ENCODE measurements at places on chromosomes 2 and 18. TPM values are rescaled to one million over a fixed set of nuclear protein-coding genes. Genes with fewer than 3 reads are reported as not detected.

- DNase-seq = no peak
Observed at GRCh38 chr18:10528439-10528838, 2.6 kb downstream of the NAPG start.

GRCh38 chr2:18684206-18685038, 95.1 kb upstream of the NT5C1B start:
- no peak for DNase-seq

LCT gene
- total RNA-seq = not detected

GRCh38 chr2:42233976-42234441, 64.9 kb downstream of the EML4 start:
- DNase-seq = no peak

DNA sequence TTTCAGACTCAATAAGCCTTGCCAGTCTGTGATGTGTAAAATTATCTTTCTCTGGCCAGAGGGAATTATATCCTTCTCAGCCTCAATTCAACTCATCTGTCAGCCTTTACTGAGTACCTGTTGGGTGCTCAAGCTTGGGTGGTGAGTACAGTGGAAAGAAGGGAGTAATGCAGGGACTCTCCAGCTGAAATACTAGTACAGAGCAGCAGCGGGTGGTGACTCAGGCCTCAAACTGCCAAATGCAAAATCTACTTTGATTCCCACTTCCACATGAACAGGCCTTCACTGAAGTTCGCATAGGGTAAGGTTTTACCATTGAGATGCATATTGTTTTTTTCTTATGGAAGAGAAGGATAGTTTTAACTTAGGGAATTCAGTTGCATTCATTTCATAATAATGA, 326.8 kb downstream of the LRRTM1 start:
- DNase-seq = peak; percentile 8

DNA sequence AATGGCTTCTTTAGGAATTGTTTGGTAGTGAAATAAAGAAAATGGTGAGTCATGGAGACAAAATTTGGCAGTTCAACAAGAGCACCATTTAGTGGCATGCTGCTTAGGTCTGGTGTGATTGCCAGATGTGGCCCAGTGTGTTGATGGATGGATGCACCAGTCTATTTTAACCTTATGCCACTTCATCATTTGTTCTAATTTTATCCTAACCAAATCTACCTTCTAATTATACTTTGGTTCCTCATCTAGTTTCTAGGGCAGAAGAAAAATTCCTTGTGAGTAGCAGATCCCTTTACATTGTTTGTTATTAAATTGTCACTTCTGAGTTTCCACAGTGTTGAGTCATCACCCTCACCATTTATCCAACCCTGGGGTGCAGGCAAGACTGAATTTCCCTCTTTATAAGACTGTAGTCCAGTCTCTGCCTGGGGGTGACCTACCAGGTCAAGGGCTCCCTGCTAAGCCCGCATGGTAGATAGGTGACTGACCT, 32.5 kb downstream of the NABP1 start:
- peak; percentile 78 for DNase-seq

GRCh38 chr18:8722946-8723820, 17.8 kb downstream of the MTCL1 start:
- no peak for DNase-seq

LRATD1 gene
- total RNA-seq = 8.2 TPM

SESTD1 gene
- 7.2 TPM for total RNA-seq

SLC35G4 gene
- not detected for total RNA-seq

MEP1B gene
- total RNA-seq = not detected

GRCh38 chr2:85541753-85542457, 2.9 kb downstream of the MAT2A start:
- no peak for DNase-seq

- DNase-seq = no peak
Observed at GRCh38 chr2:77999376-77999775, 477.2 kb upstream of the LRRTM4 start.

KCNK3 gene
- not detected for total RNA-seq

DNA sequence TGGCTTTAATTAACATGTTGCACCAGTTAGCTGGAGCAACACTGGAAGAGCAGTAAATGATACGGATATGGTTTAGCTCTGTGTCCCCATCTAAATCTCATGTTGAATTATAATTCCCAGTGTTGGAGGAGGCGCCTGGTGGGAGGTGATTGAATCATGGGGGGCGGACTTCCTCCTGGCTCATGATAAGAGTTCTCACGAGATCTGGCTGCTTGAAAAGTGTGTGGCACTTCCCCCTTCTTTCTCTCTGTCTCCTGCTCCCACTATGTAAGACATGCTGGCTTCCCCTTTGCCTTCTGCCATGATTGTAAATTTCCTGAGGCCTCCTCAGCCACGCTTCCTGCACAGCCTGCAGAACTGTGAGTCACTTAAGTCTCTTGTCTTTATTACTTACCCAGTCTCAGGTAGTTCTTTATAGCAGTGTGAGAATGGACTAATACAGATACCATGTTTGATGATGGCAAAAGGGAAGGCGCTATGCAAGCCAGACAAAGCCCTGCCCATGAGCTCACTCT, 963.6 kb downstream of the SOCS6 start:
- peak; percentile 11 for DNase-seq

DNA sequence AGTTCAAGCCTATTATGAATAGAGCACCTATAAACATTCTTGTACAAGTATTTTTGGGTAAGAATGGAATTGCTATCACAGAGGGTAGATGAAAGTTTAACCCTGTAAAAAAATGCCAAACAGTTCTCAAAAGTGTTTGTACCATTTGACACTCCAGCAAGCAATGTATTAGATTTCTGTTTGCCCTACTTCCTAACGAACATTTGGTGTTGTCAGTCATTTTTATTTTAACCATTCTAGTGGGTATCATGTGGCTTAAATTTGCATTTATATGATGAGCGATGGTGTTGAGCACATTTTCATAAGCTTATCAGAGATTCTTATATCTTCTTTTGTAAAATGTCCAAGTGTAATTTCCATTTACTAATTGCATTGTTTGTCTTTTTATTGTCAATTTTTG, 608.2 kb upstream of the ACVR2A start:
- no peak for DNase-seq

GRCh38 chr2:118177884-118178283, 89.6 kb downstream of the INSIG2 start:
- no peak for DNase-seq

FN1 gene
- total RNA-seq = 228 TPM

DNA sequence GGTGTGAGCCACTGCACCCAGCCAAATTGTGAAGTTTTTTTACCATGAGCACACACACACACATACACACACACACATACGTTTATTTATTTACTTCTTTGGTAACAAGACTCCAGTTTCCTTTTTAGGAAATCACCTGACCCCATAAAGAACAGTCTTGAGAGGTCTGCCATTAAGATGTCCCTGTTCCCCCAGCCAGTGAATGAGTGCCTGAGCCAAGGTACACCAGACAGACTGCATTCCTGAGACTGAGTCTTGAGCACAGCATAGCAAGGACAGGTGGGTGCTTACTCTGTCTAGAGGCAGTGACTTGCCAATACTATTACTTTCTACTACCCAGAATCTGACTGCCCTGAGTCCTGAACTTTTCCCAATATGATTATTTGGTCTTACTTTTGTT, 167.2 kb upstream of the SATB2 start:
- DNase-seq = no peak

GRCh38 chr18:48608581-48608980, 69.8 kb downstream of the CTIF start:
- DNase-seq = no peak

MC2R gene
- total RNA-seq = not detected

DNA sequence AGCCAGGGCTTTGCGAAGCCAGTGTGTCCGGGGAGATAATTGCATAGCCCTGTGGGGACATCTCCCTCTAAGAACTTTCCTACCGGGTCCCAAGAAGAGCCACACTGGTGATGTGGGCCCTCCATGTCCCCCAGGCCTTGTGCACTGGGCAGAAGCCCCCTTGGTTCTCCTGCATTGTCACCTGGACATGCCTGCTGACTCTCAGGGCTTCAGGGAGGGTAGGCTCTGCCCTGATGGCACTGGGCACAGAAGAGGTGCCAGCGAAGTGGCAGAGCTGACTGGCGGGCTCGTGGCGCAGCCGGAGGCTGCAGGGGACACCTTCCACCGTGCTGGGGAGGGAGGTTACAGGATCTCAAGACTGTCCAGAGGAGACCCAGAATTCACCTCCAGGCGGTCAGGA, 28.3 kb downstream of the GLI2 start:
- DNase-seq = no peak

AFF3 gene
- total RNA-seq = 6.8 TPM

GRCh38 chr2:150475479-150476250, 11.8 kb downstream of the RND3 start:
- no peak for DNase-seq

DNA sequence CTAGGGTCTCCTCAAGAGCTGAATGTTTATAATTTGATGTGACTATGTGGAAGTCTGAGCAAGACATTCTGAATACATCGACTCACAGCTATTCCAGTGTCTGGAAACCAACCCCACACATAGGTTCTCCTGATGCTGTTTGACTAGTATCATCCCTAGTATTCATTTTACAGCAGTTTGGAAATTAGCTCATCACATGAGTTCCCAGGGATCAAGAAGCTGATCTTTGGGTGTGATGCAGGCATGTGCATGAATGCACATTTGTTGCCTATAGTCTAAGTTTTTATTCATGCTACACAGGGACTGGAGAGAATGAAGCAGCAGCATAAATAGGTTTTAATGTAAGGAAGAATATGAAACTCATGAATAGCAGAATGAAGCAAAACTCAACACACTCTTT, 284.3 kb upstream of the SPRED2 start:
- DNase-seq = no peak

GRCh38 chr2:121155502-121156056, 129.4 kb downstream of the TFCP2L1 start:
- no peak for DNase-seq

- no peak for DNase-seq
Observed at GRCh38 chr18:70322928-70323327, 34.1 kb downstream of the SOCS6 start.

GRCh38 chr2:223735035-223735640, 102.2 kb downstream of the AP1S3 start:
- DNase-seq = peak; percentile 17

IL36RN gene
- not detected for total RNA-seq

- no peak for DNase-seq
Observed at GRCh38 chr2:12616456-12617156, 100.1 kb upstream of the TRIB2 start.

GRCh38 chr2:233081731-233082221, 21.6 kb downstream of the INPP5D start:
- DNase-seq = no peak

KCNS3 gene
- total RNA-seq = 8.8 TPM

SAG gene
- not detected for total RNA-seq

- DNase-seq = no peak
Observed at GRCh38 chr2:26883956-26884355, 36.0 kb downstream of the DPYSL5 start.

DNA sequence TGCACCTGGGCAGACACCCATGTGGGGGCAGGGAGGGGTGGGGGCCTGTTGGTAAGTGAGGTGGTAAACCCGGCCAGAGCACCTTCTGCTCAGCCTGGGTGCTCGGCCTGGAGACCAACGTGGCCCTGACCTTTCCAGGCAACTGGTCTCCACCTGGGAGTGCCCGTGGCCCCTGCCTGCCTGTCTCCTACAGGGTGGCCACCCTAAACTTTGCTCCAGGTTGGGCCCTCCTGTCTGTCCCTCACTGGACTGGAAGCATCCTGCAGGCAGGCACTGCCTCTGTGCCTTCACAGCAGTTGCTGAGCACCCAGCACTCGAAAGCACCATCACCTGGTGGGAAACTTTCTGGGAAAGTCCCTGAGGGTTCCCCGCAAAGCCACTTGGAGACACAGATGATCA, 171.3 kb downstream of the TWIST2 start:
- DNase-seq = no peak

DNA sequence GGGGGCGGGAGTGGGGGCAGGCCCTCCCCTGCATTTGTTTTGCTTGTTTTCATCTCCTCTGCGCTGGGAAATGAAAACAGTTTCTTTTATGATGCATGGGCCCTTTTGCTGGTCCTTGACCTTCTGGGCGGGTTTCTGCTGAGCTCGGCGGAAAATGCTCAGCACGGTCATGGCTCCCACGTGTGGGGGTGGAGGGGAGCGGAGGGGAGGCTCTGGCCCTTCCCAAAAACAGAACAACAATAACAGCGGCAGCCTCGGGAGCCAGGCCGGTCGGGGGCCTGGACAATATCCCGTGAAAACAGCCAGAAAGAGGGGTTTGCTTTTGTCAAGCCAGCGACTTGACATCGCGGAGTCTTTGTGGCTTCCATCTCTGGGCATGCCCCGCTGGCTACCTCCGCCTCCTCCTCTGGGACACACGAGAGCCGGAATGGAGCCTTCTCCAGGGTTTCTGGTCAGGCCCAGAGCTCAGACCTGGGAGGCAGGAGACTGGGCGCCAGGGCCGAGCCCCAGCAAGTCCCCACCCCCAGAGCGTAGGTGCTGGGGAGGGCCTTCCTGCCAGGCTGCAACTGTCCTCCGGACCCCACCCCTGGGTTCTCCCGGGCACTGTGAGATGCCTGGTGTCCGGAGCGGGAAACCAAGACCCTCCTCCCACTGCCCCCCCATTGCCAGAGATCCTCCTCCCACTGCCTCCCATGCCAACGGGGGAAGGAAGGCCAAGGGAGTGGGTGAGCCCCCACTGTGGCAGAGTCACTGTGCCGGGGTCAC, 35.9 kb upstream of the SNED1 start:
- DNase-seq = no peak

- no peak for DNase-seq
Observed at GRCh38 chr2:102283996-102284395, 27.4 kb upstream of the IL1RL1 start.

PTPRN gene
- 11.2 TPM for total RNA-seq

DNA sequence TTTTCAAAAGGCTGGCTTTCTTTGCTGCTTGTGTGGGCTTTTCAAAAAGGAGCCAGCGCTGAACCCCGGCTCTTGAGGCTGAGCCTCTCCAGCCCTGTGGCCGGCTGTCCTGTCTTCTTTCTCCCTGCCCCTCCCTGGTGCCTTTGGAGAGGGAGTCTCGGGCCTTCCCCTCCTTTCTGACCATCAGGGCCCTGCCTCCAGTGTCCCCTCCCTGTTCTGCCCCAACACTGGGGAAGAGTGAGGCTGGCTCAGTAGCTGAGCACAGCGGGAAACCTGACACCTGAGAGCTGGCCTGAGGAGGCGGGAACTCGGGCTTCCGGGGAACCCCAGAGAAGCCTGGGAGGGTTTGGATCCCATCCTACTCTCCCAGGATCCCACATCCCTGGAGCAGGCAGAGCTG, 232.1 kb downstream of the LOXHD1 start:
- no peak for DNase-seq

- no peak for DNase-seq
Observed at GRCh38 chr2:33491441-33492084, 15.1 kb downstream of the RASGRP3 start.

GRCh38 chr2:16287831-16288230, 347.5 kb downstream of the MYCN start:
- DNase-seq = no peak

LAMA3 gene
- 0.56 TPM for total RNA-seq

- no peak for DNase-seq
Observed at GRCh38 chr18:56197241-56197859, 441.0 kb downstream of the TXNL1 start.

- peak; percentile 76 for DNase-seq
Observed at GRCh38 chr2:24816884-24817283, 23.7 kb downstream of the CENPO start.

Measured in HT1080 (cell line).